Stimulated activated CD4-positive, alpha-beta T cell treated with anti-CD3 and anti-CD28 coated beads, Interleukin-2, amount 100 ng/mL, for 4 hours (primary cell): ENCODE measurements at places on chromosomes 7 and 10.

DNA sequence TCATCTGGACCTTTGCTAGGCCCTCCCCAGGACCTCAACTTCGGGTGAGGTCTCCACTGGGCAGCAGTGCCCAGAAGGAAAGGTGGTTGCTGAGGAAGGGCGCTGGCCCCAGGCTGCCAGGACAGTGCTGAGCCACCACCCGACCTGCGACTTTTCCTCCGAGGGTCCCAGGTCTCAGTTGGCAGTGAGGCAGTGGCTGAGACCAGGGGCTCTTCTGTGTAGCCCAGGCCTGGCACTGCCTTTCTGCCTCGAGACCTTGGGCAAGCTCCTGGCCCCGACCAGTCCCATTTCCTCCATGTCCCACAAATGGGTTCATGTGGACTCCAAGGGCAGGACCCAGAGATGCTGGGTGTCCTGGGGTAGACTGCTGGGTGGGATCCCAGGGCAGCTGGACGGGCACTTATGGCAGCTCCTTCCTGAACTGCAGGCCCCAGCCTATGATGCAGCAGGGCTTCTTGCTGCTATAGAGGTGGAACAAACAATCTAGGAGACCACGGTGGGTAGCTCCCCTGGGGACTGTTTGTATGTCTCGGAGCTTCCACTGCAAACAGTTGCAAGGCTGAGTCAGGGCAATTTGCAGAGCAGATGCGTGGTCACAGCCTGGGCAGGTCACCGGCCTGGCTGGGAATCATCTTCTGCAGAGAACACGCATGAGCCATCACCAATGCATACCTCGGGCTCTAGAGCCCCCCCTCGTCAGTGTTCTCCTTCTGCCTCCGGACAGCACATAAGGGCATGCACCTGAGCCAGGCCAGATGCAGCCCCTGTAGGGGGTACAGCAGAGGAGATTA, 17.9 kb upstream of the LRRC18 start:
- no peak for DNase-seq

GRCh38 chr7:32219416-32219815, 149.2 kb upstream of the PDE1C start:
- DNase-seq = no peak

DNA sequence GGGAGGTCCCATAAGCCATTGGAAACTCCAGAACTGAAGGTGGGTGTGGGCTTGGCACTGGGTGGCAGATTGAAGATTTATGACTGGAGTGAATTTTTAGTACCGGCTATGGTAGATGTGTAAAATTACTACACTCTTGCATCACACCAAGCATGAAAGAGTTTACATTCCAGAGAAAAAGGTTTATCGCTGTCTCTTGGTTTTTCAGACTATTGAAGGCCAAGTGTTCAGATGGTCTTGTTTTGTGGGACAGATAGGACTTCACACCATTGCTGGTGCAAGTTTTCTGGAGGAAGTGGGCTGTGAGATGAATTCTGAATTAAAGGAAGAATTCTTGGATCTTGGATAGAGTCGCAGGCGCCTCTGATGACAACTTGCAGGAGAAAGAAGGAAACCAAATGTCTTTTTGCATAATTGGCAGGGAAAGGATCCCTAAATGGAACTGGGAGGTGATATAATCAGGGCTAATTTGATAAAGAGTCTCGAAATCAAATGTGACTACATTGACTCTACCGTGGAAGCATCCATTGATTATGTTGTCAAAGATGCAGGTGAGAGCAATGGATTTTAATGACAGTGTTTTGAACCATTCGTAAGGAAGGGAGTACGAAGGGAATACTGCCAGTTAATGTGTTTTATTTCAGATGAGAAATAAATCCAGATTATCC, 14.2 kb upstream of the NMT2 start:
- DNase-seq = no peak

GRCh38 chr10:26367771-26368170, 70.4 kb upstream of the APBB1IP start:
- DNase-seq = peak; percentile 4

GRCh38 chr10:43389867-43390266, 18.4 kb downstream of the FXYD4 start:
- no peak for DNase-seq

- no peak for DNase-seq
Measured at GRCh38 chr7:105643384-105643783, 62.1 kb upstream of the EFCAB10 start.

GRCh38 chr10:136465-136762, 1.2 kb downstream of the ZMYND11 start:
- DNase-seq = no peak

GRCh38 chr7:47538846-47539311, 43.0 kb downstream of the TNS3 start:
- DNase-seq = no peak

DNA sequence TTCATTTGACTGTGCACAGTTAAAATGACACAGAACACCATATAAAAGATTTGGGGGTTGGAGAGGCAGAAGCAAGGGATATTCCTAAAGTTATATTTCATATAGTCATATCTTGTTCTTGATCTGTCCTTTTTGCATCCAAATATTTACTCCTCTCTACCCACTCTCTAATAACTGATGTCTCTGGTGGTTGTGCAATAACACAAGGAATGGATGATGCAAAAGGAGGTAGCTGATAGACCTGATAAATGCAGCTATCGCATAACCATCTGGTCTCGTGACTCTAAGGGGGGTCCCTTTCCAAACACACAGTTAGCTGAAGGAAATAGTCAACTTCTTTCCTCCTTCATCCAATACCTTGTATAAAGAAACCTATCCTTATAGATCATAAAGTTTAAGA, 123.1 kb downstream of the POLR1F start:
- DNase-seq = no peak

GRCh38 chr7:54859066-54859465, 100.1 kb upstream of the SEC61G start:
- DNase-seq = no peak

DNA sequence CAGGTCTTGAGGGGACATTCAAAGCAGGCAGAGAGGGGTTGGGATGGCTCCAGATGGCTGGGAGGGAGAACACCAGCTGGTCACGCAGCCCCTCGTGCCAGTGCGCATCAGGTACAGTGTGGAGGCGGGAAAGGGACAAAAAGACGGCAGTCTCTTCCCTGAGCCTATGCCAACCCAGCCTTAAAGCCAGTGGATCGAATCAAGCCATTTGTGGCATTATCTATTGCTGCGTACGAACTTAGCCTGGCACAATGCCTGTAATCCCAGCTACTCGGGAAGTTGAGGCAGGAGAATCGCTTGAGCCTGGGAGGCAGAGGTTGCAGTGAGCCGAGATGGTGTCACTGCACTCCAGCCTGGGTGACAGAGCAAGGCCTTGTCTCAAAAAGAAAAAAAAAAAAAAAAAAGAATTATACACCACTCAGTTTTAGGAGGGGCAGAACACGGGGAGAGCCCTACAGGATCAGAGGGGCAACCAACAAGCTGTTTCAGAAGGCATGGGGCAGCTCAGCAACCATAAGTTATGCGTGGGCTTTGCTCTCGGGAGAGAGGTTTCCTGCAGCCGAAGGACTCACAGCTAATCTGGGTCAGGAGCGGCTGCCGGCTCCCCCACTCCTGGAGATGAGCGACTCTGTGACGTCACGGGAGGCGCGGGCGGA, 356 bp upstream of the NDUFB2 start:
- peak; percentile 93 for DNase-seq

DNA sequence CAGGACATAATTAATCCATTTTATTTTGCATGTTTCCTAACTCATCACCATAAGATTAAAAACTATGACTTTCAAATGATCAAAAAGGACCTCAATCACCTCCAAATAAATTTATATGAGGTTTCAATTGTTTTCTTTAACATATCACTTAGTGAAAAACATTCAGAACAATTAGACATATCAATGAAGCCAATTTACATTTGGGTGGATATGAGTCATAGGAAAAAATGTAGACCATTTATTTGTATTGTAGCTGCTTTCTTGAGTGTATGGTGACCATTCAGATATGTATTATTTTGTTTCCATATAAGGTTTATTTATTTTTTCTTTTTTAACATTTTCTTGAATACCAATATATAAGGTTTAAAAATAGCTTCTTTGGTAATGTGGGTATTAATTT, 13.3 kb upstream of the EXOC6 start:
- DNase-seq = no peak

DNA sequence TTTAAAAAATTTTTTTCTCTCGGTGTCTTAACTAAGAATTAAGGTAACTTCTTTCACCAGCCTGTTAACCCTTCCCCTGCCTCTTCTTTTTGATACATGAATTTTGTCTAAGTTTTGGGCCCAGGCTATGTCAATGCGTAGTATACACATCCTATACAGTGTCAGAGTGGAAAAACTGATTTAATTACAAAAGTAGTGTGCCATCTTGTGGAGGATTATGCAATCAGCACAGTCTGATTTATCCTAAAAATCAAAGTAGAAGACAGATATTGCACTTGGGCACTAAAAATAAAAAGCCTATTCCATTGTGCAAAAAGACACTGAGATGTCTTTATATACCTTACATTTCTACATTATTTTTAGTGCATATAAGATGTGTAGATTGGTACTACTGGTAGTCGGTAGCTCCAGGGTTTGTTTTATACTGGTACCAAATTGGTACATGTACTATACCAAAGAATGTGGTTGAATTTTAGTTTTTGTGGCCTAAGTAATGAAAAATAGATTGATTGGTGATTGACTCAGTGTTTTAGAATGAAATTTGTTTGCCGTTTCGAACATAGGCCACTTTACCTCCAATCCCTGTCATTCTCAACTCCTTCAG, 96.6 kb downstream of the MKLN1 start:
- peak; percentile 6 for DNase-seq

GRCh38 chr7:130841416-130841815, 107.4 kb upstream of the KLF14 start:
- DNase-seq = no peak

DNA sequence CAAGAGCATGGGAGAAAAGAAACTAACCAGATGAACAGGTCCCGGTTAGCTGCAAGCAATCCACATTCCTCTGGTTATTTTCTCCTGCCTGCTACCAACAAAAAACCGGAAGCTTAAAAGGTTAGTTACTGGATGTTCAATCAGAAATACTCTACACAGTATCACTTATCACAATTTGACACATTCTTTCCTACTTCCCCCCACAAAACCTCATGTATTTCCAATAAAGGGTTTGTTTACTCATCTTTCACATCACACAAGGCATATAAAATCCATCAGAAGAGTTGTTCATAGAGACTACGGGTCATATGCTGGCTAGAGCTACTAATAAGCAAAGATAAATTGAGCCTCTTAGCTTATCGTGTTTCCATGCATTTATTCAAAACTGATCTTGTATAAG, 4.8 kb downstream of the SLC25A28 start:
- DNase-seq = no peak

DNA sequence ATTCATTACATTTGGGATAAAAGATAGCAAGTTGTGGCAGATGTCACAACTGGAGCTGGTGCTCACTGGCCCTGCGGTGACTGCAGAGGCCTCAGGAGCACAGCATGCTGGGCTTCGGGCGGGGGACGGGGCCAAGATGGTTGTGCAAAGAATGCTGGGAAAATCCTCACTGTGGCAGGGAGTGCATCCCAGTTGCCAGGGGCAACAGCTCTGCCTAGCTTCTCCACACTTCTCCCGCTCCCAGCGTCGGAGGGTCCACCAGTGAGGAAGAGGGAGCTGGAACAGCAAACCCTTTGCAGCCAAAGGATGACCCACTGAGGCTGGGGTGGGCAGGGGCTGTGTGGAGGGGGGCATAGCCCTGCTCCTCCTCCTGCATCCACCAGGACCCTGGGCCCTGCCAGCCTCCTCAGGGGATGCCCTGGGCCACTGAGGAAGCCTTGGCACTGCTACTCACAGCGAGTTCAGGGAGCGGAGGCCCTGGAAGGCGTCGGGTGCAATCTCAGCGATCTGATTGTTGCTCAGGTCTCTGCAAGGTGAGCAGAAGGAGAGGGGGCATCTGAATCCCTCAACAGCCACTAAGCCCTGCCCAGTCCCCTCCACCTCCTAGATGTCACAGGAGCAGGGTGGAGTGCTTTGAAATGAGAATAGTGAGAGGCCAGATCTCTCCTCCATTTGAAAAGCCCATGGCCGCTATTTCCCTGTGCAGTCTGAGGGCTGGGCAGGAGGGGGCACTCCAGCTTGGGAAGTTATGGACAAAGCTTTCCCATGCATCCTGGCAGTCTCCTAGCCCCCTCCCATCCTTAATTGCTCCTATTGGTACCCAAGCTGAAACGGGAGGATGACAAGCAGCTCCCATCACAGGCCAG, 126.5 kb downstream of the SLIT1 start:
- DNase-seq = no peak

- no peak for DNase-seq
Measured at GRCh38 chr10:125882596-125882995, 1.5 kb upstream of the DHX32 start.

DNA sequence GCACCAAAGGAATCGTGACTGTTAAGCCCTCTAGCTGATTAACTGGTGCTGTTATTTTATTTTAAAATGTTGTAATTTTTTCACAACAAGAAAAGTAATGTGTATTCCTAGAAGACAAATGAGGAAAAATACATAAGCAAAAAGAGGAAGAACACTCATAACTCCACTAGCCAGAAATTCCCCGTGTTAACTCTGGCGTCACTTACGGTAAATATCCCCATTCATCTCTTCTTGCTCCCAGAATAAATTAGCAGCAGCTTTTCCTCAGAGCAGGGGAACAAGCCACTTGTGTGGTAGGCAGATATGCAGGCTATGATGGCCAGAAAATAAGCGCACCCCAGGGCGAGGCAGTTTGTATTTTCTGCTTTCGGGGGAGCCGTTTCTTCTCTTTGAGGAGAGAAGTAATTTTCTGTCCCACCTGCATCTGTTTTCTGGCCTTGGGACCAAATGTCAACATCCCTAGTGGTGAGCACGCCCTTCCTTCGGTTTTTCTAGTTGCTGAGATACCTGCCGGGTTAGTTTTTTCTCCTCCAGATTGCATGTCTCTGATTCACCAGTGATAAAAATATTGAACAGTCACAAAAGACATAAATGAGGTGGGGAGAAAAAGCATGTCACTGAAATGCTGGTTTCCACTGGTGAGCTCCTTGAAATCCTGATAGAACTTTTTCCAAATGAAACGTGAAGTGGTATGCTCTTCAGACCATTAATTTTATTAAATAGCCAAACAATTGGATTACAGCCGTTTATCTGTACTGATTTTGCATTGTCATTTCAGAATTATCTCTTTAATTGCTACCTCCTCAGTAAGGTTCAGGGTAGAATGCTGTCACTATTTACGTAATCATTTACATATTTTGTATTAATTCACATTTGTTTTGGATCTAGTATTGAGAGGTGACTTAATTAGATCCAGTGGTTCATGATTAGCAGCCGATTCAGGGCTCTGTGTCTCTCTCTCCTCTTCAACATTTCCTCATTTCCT, 268.1 kb downstream of the CAMK1D start:
- DNase-seq = no peak

GRCh38 chr10:99057936-99058690, 177.5 kb downstream of the HPSE2 start:
- DNase-seq = no peak

DNA sequence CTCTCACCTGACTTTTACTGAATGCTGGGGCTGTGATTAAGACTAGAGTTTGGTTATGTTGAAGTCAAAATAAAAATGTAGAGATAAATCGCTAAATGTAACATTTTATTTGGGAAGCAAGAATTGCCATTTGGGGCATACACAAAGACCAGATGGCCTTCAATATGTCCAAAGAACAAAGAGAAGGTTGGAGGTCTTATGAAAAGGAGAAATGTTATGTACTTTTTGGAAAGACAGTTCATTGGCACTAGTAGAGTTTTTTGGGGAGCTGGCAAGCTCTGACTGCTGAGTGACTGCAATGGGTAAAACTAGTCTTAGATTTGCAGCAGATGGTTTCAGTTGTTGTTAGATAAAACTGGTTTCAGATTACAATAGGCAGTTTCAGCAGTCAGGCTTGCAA, 35.6 kb upstream of the GALNT17 start:
- no peak for DNase-seq
